Stimulated activated CD4-positive, alpha-beta T cell treated with anti-CD3 and anti-CD28 coated beads, Interleukin-1b, Interleukin-23, amount 100 ng/mL, for 4 hours (primary cell): ENCODE measurements at places on chromosomes 3 and 15.

GRCh38 chr3:69871251-69871650 is 128.3 kb upstream of the SAMMSON start:
- no peak for DNase-seq

DNA sequence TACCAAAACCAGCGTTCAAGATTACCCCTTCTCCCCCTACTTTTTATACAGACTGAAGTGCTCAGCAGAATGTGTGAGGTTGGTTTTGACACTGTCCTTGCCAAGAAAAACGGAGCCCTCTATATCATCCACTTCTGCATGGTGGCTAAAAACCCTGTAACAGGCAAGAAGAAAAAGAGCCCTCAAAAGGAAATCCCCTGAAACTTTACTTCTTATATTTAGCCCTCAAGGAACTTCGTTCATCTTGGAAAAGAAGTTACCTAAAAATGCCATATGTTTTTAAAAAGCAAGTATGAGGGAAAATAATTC is 473.6 kb downstream of the FOXP1 start:
- DNase-seq = no peak

- no peak for DNase-seq
These were observed 7.4 kb downstream of the TRANK1 start for GRCh38 chr3:36937492-36937891.

GRCh38 chr15:84603630-84604379 is 3.0 kb downstream of the ZSCAN2 start:
- no peak for DNase-seq

GRCh38 chr3:35744419-35744818 is 105.1 kb downstream of the ARPP21 start:
- no peak for DNase-seq

DNA sequence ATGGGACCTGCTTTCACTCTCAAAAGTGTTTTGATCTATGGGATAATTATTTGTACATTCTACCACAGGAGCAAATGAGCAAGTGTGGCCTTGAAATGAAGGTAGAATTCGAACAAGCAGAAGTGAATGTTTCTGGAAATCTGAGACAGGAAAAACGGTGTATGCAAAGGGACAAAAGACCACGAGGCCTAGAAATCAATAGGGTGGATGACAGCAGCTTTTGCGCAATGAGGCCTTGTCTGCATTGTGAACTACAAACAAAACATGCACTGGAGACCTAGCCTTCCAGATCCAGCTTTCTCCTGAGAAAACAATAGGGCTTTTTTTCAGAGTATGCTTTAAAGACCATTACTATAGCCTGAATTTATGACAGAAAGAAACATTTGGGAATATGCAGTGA is 1137.0 kb downstream of the ROBO2 start:
- no peak for DNase-seq

DNA sequence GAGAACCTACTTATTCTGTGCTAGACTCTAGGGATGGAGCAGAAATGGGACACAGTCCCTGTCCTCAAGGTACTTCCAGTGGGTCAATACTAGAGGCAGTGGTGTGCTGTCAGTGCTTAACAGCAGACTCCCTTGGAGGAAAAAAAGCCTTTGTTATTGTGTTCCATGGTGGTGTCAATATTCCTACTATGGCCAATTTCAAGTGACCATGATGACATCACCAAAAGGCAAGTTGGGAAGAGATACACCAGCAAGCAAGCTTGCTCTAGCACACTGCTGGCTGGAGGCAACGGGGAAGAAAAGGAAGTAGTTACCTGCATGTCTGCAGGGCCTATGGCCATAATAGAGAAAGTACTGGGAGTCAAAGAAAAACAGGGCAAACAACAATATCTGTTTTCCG is 89.6 kb upstream of the ETV5 start:
- DNase-seq = no peak
